ENCODE measurements at places on chromosomes 1 and 21. TPM values are rescaled to one million over a fixed set of nuclear protein-coding genes. Genes with fewer than 3 reads are reported as not detected.

GNAT2 gene
- total RNA-seq: not detected

KLF17 gene
- total RNA-seq: 0.16 TPM

S100A7A gene
- total RNA-seq: not detected

KIAA1614 gene
- total RNA-seq: 14.8 TPM

MRAP gene
- 1.1 TPM for total RNA-seq

CRB1 gene
- not detected for total RNA-seq

GOLT1A gene
- total RNA-seq: not detected

S100A5 gene
- total RNA-seq: not detected

MYOM3 gene
- total RNA-seq: under 0.01 TPM

PPIAL4G gene
- total RNA-seq: not detected

SGIP1 gene
- total RNA-seq: 9.4 TPM

CFAP74 gene
- total RNA-seq: not detected

PTGS2 gene
- total RNA-seq: 32.9 TPM

MIXL1 gene
- total RNA-seq: not detected

OXCT2 gene
- total RNA-seq: 2.0 TPM

PBXIP1 gene
- 251 TPM for total RNA-seq

HSD3B2 gene
- not detected for total RNA-seq

KCND3 gene
- total RNA-seq: 5.9 TPM

KRTAP13-2 gene
- total RNA-seq: not detected

- peaks cover 61% of the 10 kb centered on the region for H3K36me3 ChIP-seq
- H3K4me3 ChIP-seq: no peak overlapping the region
- no peaks in the 10 kb centered on the region for H3K4me1 ChIP-seq
- H3K27ac ChIP-seq: peak overlapping the region; percentile 11
- no peaks in the 10 kb centered on the region for H3K27me3 ChIP-seq
- DNase-seq: no peak
Observed at GRCh38 chr1:32060914-32061313, 11.8 kb upstream of the TMEM39B start.

DNA sequence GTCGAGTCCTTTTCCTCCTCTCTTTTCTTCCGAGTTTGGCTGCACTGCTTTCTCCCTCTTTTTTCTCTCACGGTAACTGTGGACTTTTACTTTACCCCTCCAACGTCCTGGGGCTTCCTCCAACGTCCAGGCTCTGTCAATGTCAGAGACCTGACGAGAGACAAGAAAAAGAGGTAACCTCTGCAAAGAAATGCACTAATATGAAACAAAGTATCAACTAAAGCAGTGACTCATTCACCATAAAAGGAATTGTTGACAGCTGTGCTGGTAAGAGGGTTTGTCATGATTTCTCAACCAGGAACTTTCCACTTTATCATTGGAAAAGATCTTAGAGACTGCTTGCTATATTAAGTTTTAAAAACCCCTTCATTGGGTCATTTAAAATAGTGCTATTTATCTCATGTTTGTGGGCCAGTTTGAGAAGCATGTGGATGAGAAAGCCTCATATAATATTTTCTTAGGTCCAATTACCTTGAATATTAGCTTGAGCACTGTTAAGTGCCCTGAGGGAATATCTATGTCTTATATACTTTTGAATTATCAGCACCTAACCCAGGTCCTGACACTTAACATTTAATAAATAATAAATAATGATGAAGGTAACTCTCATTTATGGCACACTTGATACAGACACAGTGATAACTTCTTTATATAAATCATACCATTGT is at the start of gene GBP2:
GBP2 (minus strand) TSS at position 202 of the 668 bp plus-strand sequence. CDS start 4,148 bp downstream, outside the sequence.
- no peak for DNase-seq
- H3K27ac ChIP-seq: peak within 1 kb of the TSS; percentile 86
- no peaks in the 10 kb centered on the region for H3K27me3 ChIP-seq
- peak within 1 kb of the TSS; percentile 50 for H3K4me3 ChIP-seq
- peaks cover 63% of the 10 kb centered on the region for H3K4me1 ChIP-seq

GRCh38 chr1:30008998-30009657 is 714.3 kb downstream of the MATN1 start:
- H3K4me3 ChIP-seq: no peak overlapping the region
- H3K27ac ChIP-seq: no peak overlapping the region
- DNase-seq: no peak
- no peaks in the 10 kb centered on the region for H3K36me3 ChIP-seq
- H3K4me1 ChIP-seq: no peaks in the 10 kb centered on the region

GRCh38 chr1:246460406-246460805 is 46.7 kb downstream of the SMYD3 start:
- H3K4me1 ChIP-seq: no peaks in the 10 kb centered on the region
- H3K4me3 ChIP-seq: no peak overlapping the region
- no peak overlapping the region for H3K27ac ChIP-seq
- no peaks in the 10 kb centered on the region for H3K27me3 ChIP-seq

DNA sequence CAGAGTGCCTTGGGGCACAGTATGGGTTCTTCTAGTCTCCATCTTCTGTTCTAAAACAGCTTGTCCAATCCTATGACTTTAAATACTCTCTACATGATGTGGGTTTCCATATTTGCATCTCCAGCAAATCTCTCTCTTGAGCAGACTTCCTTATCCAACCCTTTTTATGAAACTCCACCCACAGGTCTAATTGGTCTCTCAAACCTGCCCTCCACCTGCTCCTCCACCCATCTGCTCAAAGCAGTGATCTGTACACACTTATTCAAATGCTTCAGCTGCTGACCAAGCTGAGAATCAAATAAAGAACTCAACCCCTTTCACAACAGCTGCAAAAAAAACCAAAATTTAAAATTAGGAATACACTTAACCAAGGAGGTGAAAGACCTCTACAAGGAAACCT is 11.5 kb downstream of the MCOLN2 start:
- no peaks in the 10 kb centered on the region for H3K27me3 ChIP-seq
- no peaks in the 10 kb centered on the region for H3K4me1 ChIP-seq
- H3K27ac ChIP-seq: no peak overlapping the region
- no peak overlapping the region for H3K4me3 ChIP-seq

DNA sequence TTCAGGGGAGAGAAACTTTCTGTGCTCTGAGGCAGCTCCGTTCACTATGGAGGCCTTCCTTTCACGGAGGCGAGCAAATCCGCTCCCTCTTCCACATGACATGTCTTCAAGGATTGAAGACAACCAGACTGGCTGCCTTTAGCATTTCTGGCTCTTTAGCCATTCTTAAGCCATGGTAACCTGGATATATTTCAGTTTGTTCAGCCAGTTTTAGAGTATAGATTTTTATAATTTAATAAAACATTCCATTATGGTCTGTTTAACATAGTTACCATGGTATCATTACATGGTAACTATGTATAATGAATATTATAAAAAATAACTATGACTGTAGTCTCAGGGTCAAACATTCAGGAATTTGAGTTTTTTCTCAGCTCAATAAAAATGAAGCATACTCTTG is 54.2 kb upstream of the NFIA start:
- no peak for DNase-seq

- H3K4me3 ChIP-seq: no peak overlapping the region
- H3K27me3 ChIP-seq: no peaks in the 10 kb centered on the region
Observed at GRCh38 chr1:186871784-186872183, 43.0 kb downstream of the PLA2G4A start.

GRCh38 chr1:23704834-23705495 is 13.4 kb downstream of the RPL11 start:
- H3K4me1 ChIP-seq: no peaks in the 10 kb centered on the region
- H3K27ac ChIP-seq: no peak overlapping the region
- H3K36me3 ChIP-seq: peaks cover 15% of the 10 kb centered on the region
- no peak overlapping the region for H3K4me3 ChIP-seq
- no peaks in the 10 kb centered on the region for H3K27me3 ChIP-seq
- no peak for DNase-seq

- no peak overlapping the region for H3K4me3 ChIP-seq
- no peak overlapping the region for H3K27ac ChIP-seq
Observed at GRCh38 chr21:33299181-33299752, 25.5 kb upstream of the IFNAR1 start.

DNA sequence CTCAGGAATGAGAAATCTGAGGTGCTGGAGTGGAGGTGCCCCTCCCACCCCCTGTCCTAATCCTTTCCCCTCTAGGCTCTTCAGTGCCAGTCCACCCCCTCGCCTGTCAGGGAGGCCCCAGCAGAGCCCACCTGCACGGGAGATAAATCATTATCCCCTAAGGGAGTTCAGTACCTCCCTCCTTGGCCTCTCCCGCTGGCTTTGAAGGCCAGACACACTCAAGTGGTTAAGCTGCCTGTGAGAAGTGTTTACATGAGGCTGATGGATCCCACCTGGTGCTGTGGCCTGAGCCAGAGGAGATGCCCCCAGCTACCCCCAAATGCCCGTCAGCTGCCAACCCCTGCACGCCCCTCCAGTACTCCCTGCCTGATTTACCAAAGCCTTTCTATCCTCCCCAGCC is 3.7 kb downstream of the RSPO1 start:
- H3K4me1 ChIP-seq: peaks cover 17% of the 10 kb centered on the region
- H3K4me3 ChIP-seq: no peak overlapping the region
- peaks cover 57% of the 10 kb centered on the region for H3K27me3 ChIP-seq
- no peaks in the 10 kb centered on the region for H3K36me3 ChIP-seq
- no peak overlapping the region for H3K27ac ChIP-seq

- H3K36me3 ChIP-seq: no peaks in the 10 kb centered on the region
- no peak for DNase-seq
- no peak overlapping the region for H3K27ac ChIP-seq
- no peak overlapping the region for H3K4me3 ChIP-seq
- no peaks in the 10 kb centered on the region for H3K27me3 ChIP-seq
- H3K4me1 ChIP-seq: no peaks in the 10 kb centered on the region
Observed at GRCh38 chr1:227453631-227454355, 109.6 kb upstream of the ZNF678 start.

DNA sequence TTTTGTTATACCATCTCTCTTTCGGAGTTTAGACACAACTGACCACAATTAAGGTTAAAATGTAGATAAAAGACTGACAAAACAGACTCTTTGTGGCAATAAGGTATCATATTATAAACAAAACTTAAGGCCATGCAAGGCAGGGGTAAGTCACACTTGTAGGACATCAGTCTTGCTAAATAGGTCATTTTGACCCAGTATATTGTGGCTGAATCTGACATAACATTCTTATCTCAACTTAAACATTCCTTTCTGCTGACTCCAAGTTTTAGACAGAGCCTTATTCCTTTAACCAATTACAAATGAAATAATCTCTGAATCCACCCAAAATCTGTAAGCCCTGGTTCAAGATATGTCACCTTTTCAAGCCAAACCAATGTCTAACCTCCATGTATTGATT is 733.4 kb upstream of the B3GALT2 start:
- no peak for DNase-seq
- no peak overlapping the region for H3K27ac ChIP-seq
- peaks cover 6% of the 10 kb centered on the region for H3K4me1 ChIP-seq
- H3K4me3 ChIP-seq: no peak overlapping the region
- no peaks in the 10 kb centered on the region for H3K27me3 ChIP-seq

- DNase-seq: no peak
- no peak overlapping the region for H3K4me3 ChIP-seq
- no peak overlapping the region for H3K27ac ChIP-seq
Observed at GRCh38 chr1:25831569-25832196, 11.9 kb downstream of the MTFR1L start.

DNA sequence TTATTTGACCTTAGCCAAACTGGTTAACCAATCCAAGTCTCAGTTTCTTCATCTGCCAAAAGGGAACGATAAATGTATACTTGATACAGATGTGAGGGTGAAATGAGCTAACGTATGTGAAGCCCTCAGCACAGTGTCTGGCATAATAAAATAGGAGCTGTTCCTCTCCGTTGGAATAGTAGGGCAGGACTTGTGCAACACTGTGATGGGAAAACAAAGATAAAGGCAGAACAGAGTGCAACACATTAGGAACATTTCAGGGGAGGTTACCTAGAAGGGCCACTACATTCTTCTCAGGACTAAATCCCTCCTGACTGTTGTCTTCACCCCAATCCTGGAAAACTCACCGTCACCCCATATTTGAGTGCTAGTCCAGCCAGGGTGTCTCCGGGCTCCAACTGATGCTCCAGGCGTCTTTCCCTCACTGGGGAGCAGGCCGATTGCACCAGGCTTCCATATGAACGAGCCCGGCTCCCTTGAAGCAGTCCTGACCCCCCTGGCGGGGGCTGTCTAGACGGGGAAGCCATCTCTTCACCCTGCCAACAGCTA is 896 bp downstream of the LYSMD1 start:
- peaks cover 20% of the 10 kb centered on the region for H3K4me1 ChIP-seq
- peak overlapping the region; percentile 92 for H3K27ac ChIP-seq
- H3K36me3 ChIP-seq: peaks cover 56% of the 10 kb centered on the region
- H3K27me3 ChIP-seq: no peaks in the 10 kb centered on the region

DNA sequence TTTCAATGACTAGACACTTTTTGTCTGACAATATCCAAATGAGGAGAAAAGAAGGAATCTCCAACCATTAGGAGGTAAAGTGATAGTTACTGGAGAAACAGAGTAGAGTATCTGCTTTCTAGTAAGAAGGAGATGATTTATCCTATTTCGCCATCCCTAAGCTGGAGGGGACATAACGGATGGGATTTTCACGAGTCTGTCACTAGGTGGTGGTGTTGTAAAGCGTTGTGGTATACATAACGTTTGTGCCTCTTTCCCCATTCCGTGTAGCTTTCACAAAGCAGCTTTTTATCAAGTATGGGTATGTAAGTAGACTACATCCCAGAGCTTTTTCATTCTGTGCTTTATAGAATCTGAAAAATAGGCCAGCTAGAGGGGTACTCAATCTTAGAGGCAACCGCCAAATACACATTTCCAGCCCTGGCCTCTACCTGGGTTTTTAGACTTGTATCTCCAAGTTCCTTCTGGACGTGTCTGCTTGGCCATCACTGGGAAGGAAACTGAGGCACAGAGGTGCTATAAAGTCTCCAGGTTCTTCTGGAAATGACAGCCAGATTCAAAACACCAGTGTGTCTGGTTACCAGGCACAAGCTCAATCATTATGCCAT is 33.3 kb upstream of the FAM3B start:
- H3K36me3 ChIP-seq: no peaks in the 10 kb centered on the region
- no peak overlapping the region for H3K27ac ChIP-seq
- no peak overlapping the region for H3K4me3 ChIP-seq
- no peaks in the 10 kb centered on the region for H3K27me3 ChIP-seq

- no peaks in the 10 kb centered on the region for H3K4me1 ChIP-seq
- DNase-seq: no peak
- no peak overlapping the region for H3K4me3 ChIP-seq
Observed at GRCh38 chr1:178639326-178639725, 85.7 kb upstream of the RALGPS2 start.

- peak overlapping the region; percentile 71 for H3K4me3 ChIP-seq
- H3K4me1 ChIP-seq: peaks cover 47% of the 10 kb centered on the region
- no peaks in the 10 kb centered on the region for H3K27me3 ChIP-seq
- no peak for DNase-seq
Observed at GRCh38 chr1:223844787-223845036, 1.0 kb downstream of the TP53BP2 start.

- H3K27me3 ChIP-seq: no peaks in the 10 kb centered on the region
- H3K36me3 ChIP-seq: no peaks in the 10 kb centered on the region
- no peak overlapping the region for H3K4me3 ChIP-seq
- no peak overlapping the region for H3K27ac ChIP-seq
- no peaks in the 10 kb centered on the region for H3K4me1 ChIP-seq
Observed at GRCh38 chr1:219160967-219161366, 12.7 kb upstream of the LYPLAL1 start.

DNA sequence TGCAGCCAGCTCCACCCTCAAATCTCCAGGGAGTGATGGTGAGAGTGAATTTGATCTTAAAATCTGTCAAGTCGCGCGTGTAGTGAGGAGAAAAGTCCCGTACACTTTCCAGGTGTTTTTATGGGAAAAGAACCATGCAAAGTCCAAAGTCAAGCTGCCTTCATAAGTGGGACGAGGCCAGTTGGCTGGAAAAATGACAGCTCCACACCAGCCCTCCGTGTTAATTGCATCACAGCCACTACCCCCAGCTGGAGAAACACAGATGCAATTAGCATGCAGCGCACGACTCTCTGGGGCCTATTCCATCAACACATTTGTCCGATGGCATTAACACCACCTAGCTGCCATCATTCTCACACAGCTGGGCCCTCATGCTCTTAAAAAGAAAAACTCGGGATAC is 68.4 kb downstream of the KLHDC7A start:
- H3K4me3 ChIP-seq: no peak overlapping the region
- no peaks in the 10 kb centered on the region for H3K27me3 ChIP-seq
- no peak for DNase-seq

- no peak overlapping the region for H3K4me3 ChIP-seq
Observed at GRCh38 chr1:235571482-235571881, 67.2 kb upstream of the B3GALNT2 start.

All from sigmoid colon (tissue), 7 donors.